ENCODE measurements at places on chromosomes 5 and 9.

DNA sequence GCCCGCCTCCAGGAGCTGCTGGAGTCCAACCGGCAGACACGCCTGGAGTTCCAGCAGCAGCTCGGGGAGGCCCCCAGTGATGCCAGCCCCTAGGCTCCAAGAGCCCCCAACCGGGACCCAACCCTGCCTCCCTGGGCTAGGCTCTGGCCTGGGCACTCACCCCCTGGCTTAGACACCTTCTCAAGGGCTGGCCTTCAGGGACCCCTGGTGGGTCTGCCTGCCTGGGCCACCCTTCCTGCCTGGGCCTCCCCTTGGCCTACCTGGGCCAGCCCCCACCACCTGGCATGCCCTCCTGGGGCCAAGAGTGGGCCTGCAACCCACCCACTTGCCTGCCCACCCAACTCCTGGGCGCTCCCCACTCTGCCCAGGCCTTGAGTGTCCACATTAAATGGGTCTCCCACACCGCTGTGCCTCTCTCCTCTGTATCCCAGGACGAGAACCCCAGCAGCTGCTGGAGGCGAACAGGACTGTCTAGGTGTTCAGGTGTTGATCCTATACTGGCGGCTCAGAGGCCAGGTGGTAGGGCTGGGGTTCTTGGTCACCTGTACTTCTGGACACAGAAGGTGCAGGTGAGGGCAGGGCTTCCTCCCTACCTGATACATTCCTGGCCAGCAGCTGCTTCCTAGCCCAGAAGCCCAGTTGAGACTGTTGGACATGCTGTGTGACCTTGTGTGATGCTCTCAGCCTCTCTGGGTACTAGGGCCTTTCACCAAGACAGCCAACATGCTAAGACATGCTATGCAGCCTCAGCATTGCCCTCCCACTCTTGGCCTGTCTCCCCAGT is 3.6 kb downstream of the BBLN start:
- DNase-seq, result no peak

GRCh38 chr9:112421771-112422222 is 41.9 kb downstream of the HSDL2 start:
- DNase-seq, result no peak

DNA sequence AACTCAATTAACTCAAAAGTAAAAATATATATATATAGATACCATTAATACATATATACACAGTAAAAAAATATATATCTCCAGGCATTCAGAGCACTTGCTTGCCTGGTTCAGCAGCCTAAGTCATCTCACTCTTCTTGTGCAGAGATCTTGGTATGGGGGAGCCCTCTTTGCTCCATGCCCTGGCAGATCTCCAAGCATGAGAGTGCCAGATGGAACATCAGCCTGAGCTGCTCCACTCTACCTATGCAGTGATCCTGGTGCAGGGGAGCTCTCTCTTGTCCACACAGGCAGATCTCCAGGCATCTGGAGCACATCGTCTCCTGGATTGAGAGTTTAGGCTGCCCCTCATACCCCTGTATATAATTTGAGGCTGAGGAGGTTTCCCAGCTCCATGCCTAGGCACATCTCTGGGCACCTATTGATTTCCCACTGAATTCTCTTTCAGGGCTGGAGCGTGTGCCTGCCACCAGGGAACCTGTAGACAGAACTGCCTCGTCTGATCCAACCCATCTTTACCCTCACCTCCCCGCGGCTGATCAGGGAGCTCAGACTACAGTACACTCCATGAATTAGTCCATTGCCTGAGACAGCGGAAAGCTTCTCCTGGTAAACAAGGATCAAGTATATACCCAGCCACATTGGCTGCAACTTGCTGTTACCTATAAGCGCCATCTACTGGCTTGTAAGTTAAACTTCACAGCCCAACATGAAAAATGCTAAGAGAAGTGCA is 342.4 kb upstream of the GRIA1 start:
- DNase-seq, result no peak

DNA sequence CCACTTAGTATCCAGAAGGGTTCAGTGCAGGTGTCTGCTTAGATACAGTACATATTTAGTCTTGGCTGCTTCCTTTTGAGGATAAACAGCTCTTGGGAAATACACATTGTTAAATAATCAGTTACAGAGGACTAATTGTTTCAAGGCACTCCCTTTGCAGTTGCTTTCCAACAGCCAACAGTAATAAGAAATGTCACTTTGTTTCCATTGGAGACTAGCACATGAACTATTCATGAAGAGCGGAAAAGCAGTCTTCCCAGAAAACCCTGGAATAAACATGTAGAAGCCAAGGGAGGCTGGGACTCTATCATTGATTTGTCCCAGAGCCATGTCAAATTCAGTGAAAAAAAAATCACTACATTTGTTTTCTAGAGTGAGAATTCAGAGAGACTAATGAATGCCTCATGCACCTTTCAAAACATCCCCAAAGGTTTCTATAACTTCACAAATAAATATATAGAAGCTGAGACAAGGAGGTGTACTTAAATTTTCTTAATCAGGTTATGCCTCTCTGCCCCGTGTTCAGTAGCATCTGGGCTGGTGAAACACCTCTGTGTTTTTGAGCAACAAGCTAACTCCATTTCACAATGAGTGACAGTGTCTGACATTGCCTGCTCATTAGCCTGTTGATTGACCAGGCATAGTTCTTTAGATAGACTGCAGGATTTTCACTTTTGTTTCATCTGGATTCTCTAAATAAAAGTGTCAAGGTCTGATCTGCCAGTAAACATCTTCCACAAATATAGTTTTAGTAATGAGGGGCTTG is 271.5 kb downstream of the ARRDC3 start:
- no peak for DNase-seq

DNA sequence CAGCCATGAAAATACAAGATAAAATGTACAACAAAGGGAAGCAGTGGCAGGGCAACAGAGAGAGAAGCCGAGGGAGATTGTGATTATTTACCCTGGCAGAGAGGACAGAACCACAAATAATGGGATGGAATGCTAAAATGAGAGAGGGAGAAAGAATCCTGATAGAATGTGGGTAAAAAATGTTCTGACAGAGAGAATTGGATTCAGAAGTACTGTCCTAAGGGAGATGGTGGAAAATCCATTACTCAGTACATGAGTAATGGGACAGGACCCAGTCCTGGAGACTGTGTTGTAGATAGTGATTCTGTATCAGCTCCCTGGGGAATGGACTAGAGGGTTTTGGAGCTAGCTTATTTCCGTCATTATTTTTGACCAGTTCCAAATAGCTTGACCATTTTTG is 831.5 kb downstream of the MAT2B start:
- no peak for DNase-seq

GRCh38 chr9:101026824-101027223 is 1.7 kb upstream of the PLPPR1 start:
- no peak for DNase-seq

DNA sequence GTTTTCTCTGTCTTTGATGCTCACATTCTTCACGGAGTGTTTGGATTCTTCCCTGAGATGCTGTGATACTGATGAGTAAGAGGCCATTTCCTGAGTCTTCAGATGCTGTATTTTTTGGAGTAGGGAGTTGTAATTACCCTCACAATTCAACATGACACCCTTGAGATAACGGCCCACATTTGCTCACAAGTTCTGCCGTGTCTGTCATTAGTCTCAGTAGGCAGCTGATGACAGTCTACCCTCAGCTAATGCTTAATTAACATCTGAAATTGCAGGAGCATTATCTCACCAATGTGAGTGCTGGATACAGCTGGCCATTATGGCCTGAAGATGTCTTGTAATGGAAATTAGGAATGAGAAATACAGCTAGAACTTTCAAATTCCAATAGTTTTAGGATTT is 307.1 kb upstream of the ADCY2 start:
- no peak for DNase-seq

DNA sequence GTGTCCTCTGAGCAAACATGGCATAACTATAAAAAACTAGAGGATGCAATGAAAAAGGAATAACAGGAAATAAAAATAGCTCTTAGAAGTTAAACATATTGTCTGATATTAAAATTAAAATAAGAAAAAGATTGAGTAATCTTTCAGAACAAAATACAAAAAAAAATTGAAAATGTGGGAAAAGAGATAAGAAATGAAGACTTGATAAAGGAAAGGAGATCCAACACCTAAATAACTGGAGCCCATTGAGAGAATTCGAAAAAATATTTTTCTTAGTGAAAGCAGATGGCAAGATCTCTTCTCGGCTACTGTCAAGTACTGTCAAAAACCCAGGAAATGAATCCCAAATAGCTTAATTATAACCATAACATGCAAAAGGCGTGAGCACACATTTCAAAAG is 24.9 kb downstream of the LIFR start:
- DNase-seq, result no peak

GRCh38 chr5:73282383-73282782 is 109.4 kb downstream of the TMEM174 start:
- DNase-seq, result no peak

DNA sequence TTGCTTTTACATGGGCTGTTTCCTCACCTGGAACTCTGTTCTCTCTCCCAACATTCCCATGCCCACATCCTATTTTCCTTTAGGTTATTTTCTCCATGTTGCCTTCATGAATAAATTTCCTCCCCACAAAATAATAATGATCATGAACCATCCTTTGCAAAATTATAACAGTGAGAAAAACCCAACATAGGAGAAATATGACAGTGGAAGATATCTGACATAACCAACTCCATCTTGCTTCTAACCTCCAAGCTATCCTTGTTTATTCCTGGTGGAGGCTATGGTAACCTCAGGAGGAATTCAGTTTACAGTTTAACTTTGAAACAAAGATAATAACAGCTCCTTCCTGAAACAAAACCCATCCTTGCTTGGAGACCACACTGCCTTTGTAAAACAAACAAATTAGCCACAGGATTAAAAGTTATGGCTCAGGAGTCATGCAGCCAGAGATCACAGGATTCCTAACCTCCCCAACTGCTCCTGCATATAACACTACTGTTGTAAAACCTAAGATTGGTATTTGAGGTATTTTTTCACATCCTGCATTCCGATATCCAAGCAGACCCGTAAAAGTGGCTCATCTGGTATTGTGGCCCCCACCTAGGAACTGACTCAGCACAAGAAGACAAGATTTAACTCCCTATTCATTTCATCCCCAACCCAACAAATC is 212.4 kb downstream of the TRIM32 start:
- no peak for DNase-seq

DNA sequence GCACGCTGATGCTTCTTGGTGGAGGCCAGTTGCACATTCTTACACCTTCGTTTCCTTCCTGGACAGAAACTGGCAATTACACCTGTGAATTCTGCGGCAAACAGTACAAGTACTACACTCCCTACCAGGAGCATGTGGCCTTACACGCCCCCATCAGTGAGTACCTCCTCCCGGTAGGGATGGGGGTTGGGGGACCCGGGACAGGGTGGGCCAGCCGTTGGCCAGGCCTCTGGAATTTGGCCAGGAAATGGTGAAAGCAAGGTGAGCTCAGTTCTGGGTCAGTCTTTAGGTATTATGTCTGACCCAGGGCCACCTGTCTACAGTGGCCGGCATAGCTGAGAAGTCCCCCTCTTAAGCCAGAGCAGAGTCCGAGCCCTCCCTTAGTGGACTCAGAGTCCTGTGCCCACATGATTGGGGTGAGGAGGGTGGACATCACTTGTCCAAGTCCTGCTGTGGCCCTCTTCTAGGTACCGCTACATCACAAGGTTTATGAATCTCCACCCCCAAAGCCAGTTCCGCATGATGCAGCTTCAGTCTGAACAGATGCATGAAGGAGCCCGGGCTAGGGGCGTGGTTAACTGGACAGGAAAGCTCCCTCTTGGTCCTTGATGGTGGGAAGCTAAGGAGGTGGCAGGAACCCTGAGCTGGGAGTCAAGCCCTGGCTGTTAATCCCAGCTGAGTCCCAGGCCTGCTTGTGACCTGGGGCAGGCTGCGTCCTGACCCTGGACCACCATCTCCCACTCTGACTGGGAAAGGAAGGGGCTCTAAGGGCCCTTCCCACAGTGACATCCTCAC is 61.3 kb downstream of the AMBP start:
- DNase-seq, result no peak

DNA sequence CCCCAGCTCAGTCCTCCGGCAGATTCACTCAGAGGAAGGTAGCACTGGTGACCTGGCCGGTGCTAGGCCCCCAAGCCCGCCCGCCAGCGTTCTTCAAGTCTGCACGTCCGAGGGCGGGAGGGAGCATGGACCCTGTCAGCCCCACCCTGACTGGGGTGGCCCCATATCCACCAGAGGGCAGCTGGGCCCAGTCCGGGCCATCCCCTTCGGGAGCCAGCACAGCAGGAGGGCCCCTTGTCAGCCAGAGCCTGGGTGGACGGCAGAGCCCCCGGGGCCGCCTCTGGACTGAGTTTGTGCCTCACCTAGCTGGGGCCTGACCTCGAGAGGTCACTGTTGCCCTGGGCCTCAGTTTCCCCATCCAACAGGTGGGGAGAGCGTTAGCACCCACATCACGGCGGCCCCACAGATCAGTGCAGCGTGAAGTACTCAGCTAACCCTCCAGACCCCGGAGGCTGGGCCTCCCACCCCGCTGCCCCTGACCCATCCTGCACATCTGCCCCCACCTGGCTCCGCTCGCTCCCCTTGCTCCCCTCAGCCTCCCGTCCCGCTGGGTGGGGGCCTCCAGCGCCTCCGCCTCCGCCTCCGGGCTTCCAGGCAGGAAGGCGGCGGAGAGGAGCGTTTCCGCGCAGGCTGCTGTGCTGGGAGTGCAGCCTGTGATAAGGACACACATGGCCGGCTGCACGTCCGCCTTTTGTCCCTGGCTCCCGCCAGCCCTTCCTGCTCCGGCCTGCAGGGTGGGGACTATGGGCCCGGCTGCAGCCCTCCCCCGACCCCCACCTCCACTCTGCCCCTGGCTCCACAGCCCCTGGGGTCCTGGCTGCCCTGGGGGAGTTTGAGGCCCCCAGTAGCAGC is 16.6 kb upstream of the EGFL7 start:
- DNase-seq, result no peak

GRCh38 chr5:134453016-134453415 is 41.3 kb upstream of the CDKN2AIPNL start:
- no peak for DNase-seq

DNA sequence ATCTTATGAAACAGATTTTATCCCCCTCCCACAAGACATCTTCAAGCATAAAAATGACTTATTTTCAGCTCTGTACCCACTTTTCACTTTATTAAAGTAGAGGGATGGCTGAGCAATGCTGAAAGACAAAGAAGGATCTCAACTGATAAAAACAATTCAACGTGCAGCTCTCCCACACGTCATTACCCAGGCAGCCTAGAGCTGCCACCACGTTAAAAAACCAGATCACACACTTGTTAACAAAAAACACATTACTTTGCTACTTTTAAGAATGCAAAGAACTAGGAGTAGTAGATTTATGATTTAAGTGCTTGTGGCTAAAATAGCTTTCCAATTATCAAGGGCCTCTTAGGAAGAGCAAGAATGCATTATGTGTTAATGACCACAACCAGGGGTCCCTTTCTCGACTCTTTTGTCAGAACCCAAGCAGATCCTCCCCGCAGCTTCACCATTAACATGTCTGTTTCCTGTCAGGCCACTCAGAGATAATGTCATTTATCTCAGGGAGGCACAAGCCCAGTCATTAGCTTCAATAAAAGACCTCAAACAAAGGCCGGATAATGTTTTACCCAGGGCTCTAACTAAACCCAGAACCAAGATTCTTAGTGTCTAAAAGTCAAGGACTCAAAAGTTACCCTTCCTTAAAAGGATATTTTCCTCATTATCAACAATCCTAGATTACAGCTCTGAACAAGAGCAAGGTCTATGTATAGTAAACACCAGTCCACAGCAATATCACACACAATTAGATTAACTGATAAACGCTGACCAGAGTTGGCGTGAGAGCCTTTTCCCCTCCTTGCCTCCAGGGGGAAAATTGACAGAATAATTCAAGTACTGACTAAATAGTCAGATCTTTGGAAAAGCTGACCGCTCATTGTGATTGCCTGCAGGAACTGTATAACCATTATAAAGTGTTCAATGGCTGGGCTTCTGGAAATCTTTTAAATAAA is 7.5 kb downstream of the ZNF608 start:
- no peak for DNase-seq
